ENCODE measurements at places on chromosomes 7 and 10.

DNA sequence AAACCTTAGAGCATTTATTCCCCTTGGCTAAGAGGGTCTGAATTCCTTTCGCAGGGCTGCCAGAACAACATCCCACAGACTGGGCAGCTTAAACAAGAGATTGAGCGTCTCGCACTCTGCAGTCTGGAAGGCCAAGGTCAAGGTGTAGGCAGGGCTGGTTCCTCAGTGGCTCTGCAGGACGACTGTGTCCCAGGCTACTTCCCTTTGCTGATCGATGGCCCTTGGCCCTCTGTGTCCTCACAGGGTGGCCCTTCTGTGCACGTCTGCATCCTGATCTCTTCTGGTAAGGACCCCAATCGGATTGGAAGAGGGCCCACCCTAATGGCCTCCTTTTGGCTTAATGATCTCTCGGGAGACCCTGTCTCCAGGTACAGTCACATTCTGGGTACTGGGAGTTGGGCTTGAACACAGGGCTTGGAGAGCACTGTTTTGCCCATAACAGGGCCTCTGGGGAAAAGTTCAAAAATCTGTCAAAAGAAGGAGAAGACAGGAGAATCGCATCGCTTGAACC is 35.1 kb upstream of the DNAJB6 start:
- DNase-seq: no peak

- DNase-seq: no peak
Measured at GRCh38 chr10:15353471-15354017, 17.5 kb downstream of the FAM171A1 start.

GRCh38 chr7:117666031-117666430 is 186.2 kb downstream of the CFTR start:
- DNase-seq: no peak

- no peak for DNase-seq
Measured at GRCh38 chr7:117962366-117962994, 89.2 kb upstream of the CTTNBP2 start.

GRCh38 chr10:62643606-62644587 is 160.6 kb upstream of the ADO start:
- no peak for DNase-seq

DNA sequence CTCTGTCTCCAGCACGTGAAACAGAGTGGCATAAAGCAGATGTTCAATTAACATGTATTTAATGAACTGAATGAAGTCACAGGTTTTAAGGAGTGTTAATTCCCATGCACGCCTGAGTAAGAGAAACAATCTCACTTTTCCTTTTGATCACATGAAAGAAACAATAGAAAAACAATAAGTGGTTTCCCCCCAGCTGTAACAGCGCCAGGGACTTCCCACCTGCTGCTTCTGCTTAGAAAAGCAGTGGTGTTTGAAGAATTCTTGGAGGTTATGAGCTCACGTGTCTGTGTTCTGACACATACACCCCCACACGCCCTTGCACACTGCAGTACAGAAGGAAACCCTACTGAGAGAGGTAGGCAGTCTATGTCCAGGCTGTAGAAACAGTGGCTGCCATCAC is 51.3 kb upstream of the FRMD4A start:
- DNase-seq: no peak

DNA sequence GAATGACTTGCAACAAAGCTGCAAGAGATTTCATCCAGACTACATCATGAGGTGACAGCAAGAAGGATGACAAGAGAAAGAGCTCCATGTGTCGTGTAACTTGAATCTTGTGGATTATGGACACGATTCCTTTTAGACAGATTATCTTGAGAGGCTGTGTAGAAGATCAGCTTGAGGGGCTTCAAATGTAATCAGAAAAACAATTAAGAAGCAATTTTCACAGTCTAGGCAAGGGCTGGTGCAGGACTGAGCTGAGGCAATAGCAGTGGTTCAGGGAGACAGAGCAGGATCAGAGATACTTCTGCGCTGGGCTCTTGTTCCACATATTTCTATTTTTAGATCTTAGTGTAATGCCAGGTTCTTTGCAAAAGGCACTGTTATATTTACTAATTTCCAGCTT is 253.0 kb upstream of the COBL start:
- DNase-seq: no peak

GRCh38 chr10:132704008-132704814 is 81.7 kb downstream of the NKX6-2 start:
- no peak for DNase-seq

DNA sequence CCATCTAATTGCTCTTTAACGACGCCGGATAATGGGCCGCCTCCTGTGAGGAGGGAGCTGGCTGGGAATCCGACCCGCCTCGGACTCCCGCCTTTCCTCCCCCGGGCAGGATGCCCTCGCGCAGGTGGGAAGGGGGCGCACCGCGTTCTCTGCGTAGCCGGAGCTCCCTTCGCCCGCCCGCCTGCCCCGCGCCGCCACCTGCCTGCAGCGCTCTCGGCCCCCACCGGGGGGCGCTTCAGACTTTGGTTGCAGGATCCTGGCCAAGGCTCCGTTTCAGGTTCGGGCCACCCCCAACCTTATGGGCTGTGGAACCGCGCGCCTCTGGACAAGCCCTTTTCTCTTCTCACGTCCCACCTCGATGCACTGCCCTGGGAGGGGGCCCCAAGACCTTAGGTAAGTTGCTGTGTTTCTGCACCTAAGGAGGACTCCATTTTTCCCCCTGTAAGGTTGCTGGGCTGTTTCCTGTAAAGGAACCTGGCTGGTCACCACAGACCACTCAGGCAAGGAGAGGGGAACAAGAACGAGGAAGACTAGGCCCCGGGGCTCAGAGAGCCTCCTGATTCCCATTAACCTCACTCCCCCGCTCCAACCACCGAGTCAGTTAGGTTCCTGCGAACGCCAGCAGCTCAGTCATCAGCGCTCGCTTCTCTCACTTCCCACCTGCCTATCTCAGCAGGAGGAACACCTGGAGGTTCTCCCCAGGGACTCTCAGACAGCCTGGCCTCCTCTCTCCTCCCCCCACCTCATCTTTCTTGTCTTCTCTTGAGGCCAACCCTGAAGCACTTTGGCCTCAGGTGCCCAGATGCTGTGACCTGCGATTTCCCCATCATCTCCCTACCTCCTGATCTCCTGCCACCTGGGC is 11.3 kb upstream of the KAZALD1 start:
- DNase-seq: peak; percentile 61

DNA sequence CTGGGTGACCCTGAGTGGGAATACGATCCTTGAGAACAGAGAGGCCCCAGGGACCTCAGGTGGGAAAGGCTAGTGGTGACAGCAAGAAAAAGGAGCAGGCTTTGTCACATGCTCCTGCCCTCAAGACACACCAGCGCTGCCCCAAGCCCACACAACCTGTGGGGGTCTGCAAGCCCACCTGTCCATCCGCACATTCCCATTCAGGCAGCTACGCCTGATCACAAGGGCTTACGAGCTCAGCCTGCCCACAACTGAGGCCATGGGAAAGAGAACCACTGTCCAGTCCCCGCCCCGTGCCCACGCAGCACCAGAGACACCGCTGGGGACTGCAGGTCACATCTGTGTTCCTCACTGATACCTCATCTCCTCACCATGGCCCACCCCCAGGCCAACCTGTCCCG is 26.7 kb downstream of the EBF3 start:
- DNase-seq: no peak

- no peak for DNase-seq
Measured at GRCh38 chr10:14658331-14659127, 116.2 kb downstream of the FAM107B start.

DNA sequence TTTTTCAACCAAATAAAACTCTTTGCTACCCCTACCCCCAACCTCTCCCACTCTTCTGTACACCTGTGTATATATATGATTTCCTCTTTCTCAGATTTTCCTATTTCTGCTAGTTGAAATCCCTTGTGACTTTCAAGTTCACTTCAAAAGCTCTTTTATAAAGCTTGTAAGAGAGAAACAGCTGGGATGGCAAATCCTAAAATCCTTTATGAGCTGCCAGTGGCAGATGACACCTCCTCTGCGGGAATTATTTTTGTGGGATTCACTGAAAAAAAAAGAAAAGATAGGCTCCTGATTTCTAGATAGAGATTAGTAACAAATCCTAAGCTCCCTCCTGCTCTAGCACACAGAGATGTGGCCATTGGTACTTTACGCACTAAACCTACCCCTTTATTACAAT is 92.9 kb downstream of the AHR start:
- no peak for DNase-seq

DNA sequence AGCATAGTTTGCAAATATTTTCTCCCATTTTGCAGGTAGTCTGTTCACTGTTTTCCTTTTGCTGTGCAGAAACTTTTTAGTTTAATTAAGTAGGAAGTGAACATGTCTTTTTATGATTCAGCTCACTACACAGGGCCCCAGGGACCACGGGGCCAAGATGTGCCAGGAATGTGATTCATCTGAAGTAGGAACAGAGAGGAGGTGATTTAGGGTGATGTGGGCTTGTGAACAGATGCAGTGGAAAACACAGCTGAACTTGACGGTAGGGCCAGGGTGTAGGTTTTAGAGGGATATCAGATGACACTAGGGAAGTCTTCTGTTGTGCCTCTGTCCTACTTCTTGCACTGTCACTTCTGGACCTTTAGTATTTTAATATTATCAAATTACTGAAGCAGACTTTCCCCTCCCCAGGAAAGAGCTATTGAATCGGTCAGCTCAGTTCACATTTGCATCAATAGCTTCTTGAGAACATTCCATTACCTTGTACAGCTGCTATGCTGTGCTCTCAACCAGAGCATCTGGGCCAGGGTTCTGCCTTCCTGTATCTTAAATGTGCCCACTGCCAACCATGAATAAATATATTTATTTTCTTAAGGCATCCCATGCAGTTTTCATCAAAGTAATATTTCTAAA is 96.9 kb downstream of the OSBPL3 start:
- DNase-seq: no peak

DNA sequence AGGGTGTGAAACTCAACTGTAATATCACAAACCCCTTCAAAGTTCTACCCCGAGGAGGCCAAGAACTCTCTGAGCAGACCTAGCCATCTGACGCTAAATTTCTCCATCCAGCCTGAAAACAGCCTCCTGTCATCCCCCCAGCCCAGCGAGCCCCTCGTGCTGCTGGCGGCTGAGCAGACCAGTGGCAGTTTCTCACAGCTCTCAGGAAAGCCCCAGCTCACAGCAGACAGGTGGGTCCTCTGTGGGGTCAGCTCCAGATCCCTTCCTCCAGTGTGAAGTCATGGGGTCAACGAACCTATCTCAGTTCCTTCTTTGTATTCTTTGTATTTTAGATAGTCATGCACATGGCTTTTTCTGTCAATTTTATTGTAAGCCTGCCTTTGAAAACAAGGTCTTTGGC is 7.8 kb downstream of the GARIN1A start:
- no peak for DNase-seq
